ENCODE measurements at places on chromosomes 12 and 14.

- DNase-seq = no peak
These were observed 43.5 kb downstream of the MNAT1 start for GRCh38 chr14:60777856-60778578.

DNA sequence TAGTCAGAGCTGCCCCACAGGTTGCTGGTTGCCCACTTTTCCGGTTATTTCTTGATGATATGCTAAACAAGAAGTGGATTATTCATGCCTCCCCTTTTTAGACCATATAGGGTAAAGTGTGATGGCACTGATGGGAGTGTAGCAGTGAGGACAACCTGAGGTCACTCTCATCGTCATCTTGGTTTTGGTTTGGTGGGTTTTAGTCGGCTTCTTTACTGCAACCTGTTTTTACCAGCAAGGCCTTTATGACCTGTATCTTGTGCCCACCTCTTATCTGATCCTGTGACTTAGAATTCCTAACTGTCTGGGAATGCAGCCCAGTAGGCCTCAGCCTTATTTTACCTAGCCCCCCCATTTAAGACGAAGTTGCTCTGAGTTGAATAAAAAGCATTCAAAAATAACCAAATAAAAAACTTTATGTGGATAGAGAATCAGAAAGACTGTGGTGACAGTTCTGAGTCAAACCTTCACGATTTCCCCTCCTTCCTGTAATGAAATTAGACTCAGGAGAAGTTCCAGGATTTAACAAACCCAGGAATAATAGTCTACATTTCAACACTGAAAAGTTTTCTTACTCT is 144.2 kb downstream of the PAWR start:
- DNase-seq = no peak

DNA sequence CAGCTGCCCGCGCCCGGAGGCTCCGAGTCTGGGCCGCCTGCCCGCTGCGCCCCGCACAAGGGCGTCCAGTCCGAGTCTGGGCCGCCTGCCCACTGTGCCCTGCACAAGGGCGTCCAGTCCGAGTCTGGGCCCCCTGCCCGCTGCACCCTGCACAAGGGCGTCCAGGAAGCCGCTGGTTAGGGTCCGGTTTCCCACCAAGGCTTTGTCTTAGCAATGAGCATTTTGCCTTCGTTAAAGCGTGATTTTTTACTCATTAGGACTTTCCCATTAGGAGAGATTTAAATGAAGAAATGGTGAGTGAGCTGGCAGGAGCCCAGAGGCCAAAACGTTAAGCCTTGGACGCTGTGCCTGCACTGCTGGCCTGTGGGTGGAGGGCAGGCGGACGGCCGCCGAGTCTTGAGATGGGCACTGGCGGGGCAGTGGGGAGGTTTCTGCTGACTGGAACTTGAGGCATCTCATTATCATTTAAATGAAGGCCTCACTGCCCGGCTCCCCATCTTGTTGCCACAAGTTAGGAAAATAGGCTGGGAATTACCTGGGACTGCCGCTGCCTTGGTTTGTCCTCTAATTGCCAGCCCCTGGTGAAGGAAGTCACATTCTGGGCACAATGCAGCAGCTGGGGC is 36.0 kb downstream of the FBRSL1 start:
- DNase-seq = no peak

GRCh38 chr12:64701283-64701682 is 57.9 kb downstream of the GNS start:
- no peak for DNase-seq

DNA sequence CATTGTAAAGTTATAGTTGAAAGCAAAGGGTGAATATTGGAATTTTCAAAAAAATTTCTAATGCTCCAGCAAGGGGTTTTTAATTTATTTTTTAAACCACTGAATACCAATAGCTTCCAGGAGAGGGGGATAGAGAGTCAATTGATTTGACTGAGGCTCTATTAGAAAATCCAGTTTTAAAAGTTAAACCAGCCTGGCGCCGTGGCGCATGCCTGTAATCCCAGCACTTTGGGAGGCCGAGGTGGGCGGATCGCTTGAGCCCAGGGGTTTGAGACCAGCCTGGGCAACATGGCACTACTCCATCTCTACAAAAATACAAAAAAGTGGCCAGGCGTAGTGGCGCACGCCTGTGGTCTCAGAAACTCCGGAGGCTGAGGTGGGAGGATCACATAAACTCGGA is 150.1 kb downstream of the SLC38A4 start:
- DNase-seq = no peak

- no peak for DNase-seq
These were observed 65.3 kb downstream of the KLHL28 start for GRCh38 chr14:44896275-44897040.

DNA sequence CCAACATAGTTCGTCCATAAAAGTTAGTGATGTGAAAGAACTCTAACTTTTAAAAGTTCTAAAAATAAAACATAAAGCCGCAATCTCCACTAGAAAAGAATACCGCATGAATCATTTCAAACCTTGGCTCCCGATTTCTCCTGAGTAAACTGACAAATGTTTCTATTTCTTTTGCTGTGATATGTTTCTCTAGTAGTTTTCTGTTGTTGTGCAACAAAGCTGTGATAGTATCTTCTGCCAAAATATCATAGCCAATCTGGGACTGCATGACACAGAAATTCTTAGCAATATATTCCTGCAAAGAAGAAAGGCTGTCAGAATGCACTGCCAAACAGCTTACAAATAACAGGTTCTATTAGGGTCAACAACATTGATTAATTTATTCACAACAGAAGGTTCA is 174.0 kb downstream of the ITPR2 start:
- DNase-seq = no peak

All from NCI-H510A (cell line).